ENCODE measurements at places on chromosomes 7 and 10. TPM values are rescaled to one million over a fixed set of nuclear protein-coding genes. Genes with fewer than 3 reads are reported as not detected.

The HOXA5 gene
- 4.2 TPM for total RNA-seq

The ATRNL1 gene
- total RNA-seq = 7.8 TPM

The CCDC3 gene
- 13.0 TPM for total RNA-seq

The EBF3 gene
- 33.4 TPM for total RNA-seq

The ZNF804B gene
- not detected for total RNA-seq

The GNGT1 gene
- not detected for total RNA-seq

The CAMK1D gene
- 2.1 TPM for total RNA-seq

The ZNF655 gene
- total RNA-seq = 31.3 TPM

The LBX1 gene
- total RNA-seq = 3.1 TPM

The NCF1 gene
- total RNA-seq = 1.6 TPM

The LRIT1 gene
- total RNA-seq = not detected

The CPN1 gene
- not detected for total RNA-seq

The KCP gene
- under 0.01 TPM for total RNA-seq

The HECW1 gene
- total RNA-seq = not detected

The HOXA4 gene
- 2.1 TPM for total RNA-seq

The ZNRF2 gene
- total RNA-seq = 10.4 TPM

The STOX1 gene
- 3.7 TPM for total RNA-seq

The ATOH7 gene
- not detected for total RNA-seq
